ENCODE measurements at places on chromosomes 5 and 9.
A peak's percentile ranks its signal among the peaks of the same experiment; 100 is the strongest.

DNA sequence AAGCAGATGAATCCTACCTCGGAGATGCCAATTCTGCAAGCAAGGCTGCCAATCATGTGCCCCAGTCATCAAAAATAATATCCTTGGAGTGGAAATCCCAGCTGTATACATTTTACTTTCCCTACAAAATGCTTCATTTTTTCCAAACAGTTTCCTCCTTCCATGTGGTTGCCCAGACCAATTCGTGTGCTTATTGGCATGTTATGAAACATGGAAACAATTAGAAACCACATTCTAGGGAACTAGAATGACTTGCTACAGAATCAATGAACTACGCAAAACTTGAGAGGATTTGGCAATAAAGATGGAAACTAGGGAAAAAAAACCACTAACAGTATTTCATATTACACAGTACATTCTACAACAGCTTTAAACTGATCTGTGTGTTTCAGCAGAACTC, 584.5 kb upstream of the DMAC1 start:
- DNase-seq, result no peak

DNA sequence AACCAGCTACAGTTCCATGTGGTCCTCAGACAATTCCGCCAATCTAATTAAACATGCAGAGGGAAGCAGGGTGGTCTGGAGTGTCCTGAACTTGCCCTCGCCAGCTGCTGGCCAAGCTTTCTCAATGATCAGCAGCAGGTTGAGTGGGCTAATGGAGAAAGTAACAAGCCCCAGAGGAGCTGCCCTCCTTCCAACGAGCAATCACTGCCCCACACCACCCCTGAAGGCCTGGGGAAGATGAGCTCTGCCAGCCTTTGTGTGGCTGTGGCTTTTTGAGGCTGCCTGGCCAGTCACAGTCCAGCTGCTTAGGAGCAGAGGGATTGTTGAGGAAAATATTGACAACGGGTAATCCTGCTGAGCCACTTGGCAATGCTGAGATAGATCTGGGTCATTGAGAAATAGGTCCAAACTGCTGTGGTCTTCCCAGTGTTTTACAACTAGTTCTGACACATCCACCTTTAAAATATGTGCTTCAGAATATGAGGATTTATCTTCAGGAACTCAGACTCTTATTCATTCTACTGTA, 107.3 kb downstream of the CD180 start:
- no peak for DNase-seq

GRCh38 chr9:124810663-124811355, 33.9 kb downstream of the OLFML2A start:
- DNase-seq, result peak; percentile 49

DNA sequence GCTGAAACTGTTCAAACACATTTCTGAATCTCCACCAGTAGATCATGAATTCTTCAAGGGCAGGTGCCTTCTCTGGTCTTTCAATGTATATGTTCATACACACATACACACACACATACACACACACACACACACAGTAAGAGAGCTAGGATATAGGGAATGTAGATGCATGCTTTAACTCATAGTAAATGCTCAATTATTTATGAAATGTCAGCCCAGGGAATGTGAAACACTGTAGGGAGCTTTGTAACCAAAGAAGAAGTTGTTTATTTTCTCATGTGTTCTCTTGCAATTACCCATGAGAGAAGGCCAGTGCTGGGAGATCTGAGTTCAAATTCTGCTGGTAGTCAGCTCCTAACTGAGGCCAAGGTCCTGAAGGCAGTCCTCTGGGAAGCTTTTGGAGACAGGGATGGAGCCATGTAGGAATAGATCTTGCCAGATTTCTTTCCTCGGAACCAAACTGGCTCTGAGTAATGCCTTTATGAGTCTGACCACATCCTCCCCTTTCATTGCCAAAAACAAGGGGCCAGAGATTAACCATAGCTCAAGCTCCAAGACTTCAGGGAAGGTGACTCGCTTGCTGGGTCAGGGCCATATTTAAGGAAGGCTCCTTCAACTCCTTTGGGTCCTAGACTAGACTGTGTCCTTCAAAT, 487.0 kb upstream of the TNC start:
- DNase-seq, result no peak

GRCh38 chr5:16616536-16617273, at the start of gene RETREG1:
RETREG1 (minus strand) TSS chr5:16616997; CDS start chr5:16616971, 26 bp downstream.
- DNase-seq, result peak; percentile 80

DNA sequence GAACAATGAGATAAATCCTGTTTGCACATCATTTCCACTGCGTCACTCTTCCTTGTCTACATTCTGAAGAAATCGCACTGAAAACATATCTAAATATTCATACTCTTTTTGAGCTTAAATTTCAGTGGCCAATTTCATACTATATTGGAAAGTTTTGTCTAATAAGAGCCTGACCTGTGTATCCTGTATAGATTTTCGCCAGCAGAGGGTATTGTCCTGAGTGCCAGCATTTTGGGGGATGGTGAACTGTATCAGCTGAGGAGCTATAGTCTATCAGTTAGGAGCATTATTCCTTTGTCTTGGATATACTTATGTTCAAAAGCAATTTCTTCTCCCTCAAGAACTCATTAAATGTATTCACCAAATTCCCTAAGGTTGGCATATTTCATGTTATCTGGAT, 102.3 kb downstream of the SEMA6A start:
- no peak for DNase-seq

- DNase-seq, result no peak
These were observed 85.3 kb upstream of the SARDH start for GRCh38 chr9:133823189-133824105.

DNA sequence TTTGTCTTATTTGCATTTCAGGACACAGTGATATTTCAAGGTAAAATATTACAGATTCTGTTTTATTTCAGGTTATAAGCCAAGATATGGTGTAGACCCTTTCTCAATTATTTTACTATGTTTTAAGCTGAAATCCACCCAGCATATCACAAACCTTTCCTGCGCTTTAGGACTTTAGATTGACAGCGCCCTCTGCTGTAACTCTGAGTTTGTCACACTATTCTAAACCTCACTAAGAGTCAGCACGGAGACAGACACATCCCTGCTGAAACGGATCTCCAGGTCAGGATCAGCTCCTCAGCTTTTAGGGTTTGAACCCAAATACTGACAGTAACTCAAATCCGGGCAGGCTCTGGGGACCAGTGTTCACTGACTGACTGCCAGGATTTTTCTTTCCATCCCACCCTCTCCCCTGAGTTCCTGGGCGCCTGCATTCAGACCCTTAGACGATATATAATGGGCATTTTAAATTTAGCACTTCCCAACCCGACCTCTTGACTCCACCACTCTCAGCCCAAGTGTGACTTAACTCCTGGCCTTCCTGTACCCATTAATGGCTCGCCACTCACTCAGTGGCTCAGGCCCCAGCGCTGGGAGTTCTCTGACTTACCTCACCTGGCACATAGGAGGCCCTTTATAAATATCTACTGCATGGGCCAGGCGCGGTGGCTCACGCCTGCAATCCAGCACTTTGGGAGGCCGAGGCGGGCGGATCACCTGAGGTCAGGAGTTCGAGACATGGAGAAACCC, 33.5 kb downstream of the TLX3 start:
- DNase-seq, result peak; percentile 50
